CD4-positive, alpha-beta T cell treated with Interferon alpha-2 for 1 hour (primary cell): ENCODE measurements at places on chromosomes 5 and 9.

- DNase-seq, result no peak
These were observed 1.3 kb downstream of the TEX53 start for GRCh38 chr9:114656301-114656700.

DNA sequence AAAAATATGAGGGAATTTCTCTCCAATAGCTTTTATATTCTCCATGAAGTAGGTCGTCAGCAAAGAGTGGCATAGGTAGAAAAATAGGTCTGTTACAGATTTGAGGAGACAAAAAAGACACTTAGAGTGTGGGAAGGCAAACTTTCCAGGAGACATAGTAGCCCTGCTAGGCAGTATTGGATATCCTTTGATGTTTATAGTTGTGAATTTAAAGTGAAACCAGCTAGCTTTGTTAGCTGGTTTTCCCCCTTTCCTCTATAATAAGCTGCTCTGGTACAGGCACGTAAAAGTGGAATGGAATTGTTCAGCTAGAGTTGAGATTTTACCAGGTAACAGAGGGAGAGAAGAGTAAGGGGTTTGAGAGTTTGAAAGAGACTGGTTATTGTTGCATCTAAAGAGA, 17.1 kb upstream of the APC start:
- no peak for DNase-seq

- DNase-seq, result no peak
These were observed 37.8 kb upstream of the ARRDC3 start for GRCh38 chr5:91420879-91421278.

DNA sequence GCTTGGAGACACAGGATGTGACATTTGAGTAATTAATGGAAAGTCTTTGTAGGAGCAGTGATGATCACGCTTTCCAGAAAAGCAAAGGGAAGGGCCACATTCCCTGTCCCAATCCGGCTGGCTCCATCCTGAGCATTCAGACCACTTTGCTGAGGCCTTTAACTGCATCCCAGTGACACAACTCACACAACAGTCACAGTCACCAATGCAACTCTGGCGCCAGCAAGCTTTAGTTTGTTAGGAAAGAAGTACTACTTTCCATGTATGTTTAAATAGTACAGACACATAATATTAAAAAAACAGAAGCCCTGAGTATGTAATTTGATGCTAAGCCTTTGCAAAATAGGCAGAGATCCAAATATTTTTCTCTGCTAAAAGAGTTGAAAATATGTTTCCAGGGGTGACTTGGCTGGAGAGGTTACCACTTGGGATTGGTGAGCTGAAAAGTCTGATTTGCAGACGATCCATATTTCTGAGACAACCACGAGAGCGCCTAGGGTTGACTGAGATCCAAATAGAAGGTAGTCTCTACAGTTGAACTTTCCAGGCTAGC, 31.7 kb upstream of the GAS1 start:
- no peak for DNase-seq

- DNase-seq, result no peak
These were observed 305.4 kb upstream of the KIF2A start for GRCh38 chr5:62000646-62001045.

DNA sequence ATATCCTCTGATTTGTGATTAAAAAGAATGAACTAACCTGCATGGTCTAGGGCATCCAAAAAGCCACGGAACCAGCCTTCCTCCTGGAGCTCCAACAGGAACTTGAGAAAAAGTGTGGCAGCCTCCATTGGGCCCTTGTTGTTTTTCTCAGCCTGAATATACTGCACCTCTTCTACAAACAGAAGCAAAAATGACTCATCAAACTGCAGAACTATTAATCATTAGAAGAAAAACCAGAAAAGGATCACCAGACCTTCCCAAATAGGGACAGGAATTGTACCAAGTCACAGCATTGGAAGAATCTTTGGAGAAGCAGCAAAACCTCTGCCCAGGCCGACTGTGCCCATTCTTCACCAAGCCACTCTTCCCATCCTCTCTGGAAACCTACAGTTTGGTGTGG, 25.2 kb downstream of the RIGI start:
- no peak for DNase-seq

GRCh38 chr5:171520300-171521174, 101.1 kb downstream of the FGF18 start:
- DNase-seq, result no peak

GRCh38 chr9:35967042-35967441, 9.1 kb upstream of the OR2S2 start:
- no peak for DNase-seq

DNA sequence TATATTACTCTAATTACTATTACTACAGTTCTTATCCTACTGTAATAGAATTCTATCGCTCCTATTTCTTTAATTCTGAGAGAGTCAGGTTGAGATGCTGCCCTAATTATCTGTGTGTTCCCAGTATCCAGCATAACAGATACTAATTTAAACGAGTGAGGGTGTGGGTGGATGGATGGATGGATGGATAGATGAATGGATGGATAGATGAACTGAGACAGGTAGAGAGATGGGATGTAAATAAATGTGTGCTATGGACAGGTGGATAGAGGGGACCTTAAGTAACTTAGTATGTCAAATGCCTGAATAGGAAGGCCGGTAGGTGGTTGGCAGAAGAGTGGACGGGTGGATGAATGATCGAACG, 143.6 kb upstream of the ADRA1B start:
- DNase-seq, result no peak

GRCh38 chr5:91098541-91098940, 284.6 kb downstream of the ARRDC3 start:
- DNase-seq, result no peak

GRCh38 chr9:126117158-126117425, 209.5 kb upstream of the MVB12B start:
- DNase-seq, result no peak

GRCh38 chr5:18375641-18376040, 741.4 kb downstream of the TAF11L14 start:
- no peak for DNase-seq

DNA sequence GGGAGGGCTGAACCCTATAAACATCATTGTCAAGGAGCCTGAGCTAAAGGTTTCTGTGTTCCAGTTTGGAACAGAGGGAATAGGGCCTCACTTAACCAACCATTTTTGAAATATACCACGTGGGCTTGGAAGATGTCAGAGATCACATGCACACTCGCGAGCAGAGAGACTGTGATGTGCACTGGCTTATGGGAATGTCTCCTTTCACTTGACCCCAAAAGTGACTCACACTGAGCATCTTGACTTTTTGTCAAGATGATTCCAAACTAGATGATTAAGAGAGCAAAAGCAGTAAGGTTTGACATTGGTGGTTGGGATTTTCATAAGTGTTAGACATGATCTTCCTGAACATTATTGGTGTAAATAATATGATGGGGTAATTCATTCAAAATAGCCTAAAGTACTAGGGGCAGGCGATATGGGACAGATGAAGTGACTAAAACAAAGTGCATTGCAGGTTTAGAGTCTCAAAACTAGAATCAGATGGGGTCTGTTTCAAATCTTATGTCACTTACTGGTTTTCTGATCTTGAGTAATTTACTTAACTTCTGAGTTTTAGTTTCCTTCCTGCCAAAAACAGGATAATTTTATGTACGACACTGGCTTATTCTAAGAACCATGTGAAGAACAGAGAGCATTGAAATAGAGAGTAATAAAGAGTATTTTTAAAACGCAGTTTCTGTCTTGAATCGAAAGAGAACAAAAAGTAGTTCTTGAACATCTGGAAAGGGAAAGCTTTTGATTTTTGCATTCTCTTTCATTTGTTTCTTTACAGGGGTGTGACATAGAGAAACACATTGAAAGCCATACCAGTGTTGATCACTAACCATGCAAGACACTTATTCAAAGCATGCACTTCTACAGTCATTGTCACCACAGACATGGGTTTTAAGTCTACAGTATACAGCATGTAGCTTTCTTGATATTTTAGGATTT, 383.0 kb downstream of the DIRAS2 start:
- DNase-seq, result no peak

GRCh38 chr5:138603249-138603920, 28.2 kb upstream of the HSPA9 start:
- DNase-seq, result no peak

DNA sequence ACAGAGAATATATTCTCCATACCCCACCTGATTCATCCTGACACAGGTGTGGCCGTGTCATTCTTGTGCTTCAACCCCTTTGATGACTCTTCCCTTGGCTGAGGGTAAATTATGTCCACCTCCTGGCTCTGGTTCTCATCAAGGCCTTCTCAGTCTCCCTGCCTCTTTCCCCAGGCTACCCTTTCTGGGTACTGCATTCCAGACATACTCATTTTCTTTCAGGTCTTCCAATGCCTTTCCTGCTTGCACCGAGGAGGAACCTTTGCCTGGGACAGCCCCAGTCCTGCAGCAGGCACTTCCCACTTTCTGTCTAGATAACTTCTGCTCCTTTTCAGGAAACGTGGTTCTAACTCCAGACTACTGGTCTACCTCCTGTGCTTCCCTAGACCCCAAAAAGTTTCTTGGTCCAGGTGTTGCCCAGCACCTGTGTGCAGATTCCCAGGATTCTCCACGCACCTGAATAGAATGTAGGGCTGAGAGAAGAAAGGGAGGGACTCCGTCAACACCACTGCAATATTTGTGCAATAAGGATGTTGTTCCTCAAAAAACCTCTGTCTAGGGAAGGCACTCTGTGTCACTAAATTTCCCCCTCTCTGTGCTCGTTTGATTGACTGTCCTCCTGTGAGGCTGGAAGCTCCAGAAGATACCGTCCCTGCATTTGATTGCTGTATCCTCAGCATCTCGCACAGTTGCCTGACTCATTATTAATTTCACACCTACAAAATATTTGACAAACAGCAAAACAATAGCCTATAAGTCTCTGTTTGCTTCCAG, 255.4 kb upstream of the NFIL3 start:
- DNase-seq, result no peak

DNA sequence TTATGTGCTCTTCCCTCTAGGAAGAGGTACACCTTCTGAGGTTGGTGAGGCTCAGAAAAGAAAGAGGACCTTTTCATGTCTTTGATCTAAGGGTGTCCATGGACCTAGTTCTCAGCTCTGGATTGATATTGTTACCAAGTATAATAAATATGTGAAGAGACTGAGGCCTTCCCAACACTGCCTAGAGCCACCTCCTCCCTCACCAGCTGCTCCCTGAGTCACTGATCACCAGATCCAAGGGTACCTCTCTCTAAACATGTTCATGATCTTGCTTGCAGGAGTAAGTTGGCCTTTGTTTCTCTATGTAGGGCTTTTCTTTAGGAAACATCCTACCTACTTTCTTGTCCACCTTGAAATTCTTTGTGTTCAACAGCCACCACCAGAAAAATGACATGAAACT, 218.8 kb upstream of the ADRA1B start:
- DNase-seq, result no peak

DNA sequence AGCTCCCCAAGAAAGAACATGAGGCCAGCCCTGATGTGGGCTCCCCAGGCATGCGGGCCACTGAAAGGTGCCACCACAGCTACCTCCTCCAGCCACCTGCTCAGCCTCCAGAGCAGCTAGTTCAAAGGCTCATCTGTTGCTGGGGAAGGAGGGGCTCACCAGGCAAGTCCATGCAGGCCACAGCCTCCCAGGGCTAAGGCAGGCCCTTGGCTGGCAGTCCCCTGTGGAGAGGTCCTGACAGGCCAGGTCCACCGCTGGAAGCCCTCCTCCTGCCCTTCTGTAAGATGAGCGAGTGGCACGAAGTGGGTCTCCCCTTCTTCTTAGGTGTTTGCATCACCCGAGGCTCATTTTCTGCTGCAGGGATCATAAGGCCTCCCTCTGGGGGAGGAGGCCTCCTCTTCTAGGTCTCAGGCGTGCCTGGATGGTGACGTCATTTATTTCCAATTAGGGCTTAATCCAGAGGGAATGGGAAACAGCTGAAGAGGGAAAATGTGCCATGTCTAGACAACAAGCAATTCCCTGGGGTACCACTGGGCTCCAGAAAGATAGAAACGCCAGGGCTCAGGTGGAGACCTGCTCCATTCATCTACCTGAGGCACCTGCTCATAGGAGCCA, 91.6 kb downstream of the CFAP90 start:
- DNase-seq, result no peak

DNA sequence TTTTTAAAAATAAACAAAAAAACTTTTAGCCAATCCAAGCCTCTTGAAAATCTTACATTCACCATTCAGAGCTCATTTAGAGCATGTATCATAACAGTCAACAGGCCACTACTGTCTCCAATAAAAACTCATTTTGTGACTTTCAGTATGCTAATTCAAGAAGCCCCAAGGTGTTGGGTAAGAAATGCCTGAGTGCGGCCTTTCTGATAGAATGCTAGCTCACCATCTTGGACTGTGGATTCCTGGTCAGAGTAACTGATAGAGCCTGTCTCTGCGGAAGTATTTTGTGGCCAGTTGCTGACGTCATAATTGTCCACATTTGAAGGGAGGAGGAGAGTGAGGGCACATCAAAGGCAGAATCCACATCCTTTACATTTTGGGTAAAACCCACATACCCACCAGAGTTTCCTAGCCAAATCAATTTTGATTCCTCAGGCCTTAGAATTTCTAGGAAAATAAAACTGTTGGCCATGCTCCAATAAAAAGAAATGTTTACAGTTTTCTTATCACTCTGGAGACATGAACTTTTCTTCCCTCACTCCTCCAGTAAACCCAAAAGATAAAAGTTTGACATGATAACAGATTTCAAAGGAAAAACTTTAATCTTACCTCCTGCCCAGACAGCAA, 41.1 kb upstream of the ERCC6L2 start:
- no peak for DNase-seq

DNA sequence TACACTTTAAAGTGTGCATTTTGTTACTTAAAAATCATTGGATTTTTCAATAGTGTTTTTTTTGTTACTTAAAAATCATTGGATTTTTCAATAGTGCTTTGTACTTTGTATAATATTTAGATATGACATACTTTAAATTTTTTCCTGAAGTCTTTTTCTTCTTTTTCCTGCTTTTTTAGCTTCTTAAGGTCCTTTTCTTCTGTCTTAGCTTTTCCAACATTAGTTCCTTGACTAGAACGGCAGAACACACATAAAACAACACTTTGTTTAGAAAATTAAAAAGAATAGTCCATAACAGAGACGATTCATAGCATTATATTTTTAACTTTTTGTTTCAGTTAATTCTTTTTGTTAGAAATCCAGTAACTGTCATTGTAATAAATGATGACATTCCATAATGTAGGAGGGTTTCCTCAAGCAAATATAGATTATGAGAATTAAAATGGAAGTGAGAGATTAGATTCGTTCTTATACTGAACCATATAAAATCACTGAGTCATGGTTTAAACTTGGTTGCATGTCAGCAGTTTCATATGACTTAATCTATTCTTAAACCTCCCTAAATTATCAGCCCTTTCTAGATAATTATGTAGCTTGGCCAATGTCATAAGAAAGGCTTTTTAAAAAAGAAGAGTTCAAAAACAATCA, 45.3 kb upstream of the RICTOR start:
- DNase-seq, result no peak

DNA sequence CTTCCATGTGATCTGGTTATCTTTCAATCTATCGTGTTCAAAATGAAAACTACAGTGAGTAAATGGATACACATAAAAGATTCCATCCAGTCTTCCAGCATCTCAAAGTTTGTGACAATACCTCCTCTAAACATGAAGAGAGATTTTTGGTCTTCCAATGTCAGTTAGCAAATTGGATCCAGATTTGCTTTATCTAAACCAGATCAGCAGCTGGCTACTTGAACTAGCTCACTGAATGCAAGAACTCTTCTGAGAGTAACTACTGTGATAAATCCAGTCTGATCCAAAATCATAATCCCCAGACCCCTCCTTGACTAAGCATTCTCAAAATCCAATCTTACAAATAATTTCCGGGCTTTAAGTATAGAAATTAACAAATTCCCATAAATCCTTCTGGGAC, 2177.9 kb upstream of the C9orf72 start:
- DNase-seq, result no peak

- no peak for DNase-seq
These were observed 188.3 kb upstream of the NMUR2 start for GRCh38 chr5:152593388-152593787.
